ENCODE measurements at places on chromosomes 2 and 18. TPM values are rescaled to one million over a fixed set of nuclear protein-coding genes. Genes with fewer than 3 reads are reported as not detected.

SLC5A7 gene
- not detected for total RNA-seq

KCNS3 gene
- total RNA-seq: 28.8 TPM

GCG gene
- not detected for total RNA-seq

IL37 gene
- 1.7 TPM for total RNA-seq

DNA sequence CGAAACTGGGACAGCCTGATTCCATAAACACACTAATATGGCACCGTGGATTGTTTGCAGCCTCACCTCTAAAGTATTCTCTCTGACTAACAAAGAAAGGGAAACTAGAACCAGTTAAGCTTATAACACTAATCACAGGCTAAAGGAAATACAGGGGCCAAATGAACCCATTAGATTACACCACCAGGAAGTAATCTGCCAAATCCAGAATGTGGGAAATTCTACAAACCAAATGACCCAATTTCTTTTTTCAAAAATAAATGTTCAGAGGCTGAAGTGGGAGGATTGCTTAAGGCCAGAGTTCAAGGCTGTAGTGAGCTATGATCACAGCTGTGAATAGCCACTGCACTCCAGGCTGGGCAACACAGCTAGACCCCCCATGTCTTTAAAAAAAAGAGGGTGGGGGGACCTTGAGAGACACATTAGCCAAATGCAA is 1.5 kb upstream of the MPPE1 start:
- no peak for DNase-seq
- peaks cover 15% of the 10 kb centered on the region for H3K4me1 ChIP-seq
- peaks cover 7% of the 10 kb centered on the region for H3K36me3 ChIP-seq
- no peaks in the 10 kb centered on the region for H3K27me3 ChIP-seq

- H3K36me3 ChIP-seq: no peaks in the 10 kb centered on the region
- H3K4me3 ChIP-seq: no peak overlapping the region
- H3K4me1 ChIP-seq: no peaks in the 10 kb centered on the region
- no peaks in the 10 kb centered on the region for H3K27me3 ChIP-seq
- H3K27ac ChIP-seq: no peak overlapping the region
- no peak for DNase-seq
These were observed 37.3 kb downstream of the USP34 start for GRCh38 chr2:61433606-61434005.

DNA sequence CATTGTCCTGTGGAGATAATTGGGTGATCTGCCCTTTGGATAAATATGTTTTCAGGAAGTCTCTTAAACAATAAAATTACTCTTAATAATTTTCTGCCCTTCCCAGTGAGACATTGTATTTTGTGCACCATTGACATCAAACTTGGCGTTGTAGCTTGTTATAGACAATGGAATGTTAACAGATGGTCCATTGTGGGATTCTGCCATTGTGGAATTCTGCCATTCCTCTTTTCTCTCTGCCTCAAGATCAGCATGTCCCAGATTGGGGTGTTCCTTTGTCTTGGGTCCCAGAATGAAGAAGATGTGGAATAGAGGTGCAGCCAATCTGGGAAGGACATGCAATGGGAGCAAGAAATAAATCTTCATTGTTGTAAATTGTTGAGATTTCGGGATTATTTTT is 15.1 kb upstream of the LDAH start:
- H3K27me3 ChIP-seq: peaks cover 58% of the 10 kb centered on the region
- no peak overlapping the region for H3K27ac ChIP-seq
- H3K4me1 ChIP-seq: no peaks in the 10 kb centered on the region
- H3K36me3 ChIP-seq: no peaks in the 10 kb centered on the region
- no peak for DNase-seq
- no peak overlapping the region for H3K4me3 ChIP-seq

DNA sequence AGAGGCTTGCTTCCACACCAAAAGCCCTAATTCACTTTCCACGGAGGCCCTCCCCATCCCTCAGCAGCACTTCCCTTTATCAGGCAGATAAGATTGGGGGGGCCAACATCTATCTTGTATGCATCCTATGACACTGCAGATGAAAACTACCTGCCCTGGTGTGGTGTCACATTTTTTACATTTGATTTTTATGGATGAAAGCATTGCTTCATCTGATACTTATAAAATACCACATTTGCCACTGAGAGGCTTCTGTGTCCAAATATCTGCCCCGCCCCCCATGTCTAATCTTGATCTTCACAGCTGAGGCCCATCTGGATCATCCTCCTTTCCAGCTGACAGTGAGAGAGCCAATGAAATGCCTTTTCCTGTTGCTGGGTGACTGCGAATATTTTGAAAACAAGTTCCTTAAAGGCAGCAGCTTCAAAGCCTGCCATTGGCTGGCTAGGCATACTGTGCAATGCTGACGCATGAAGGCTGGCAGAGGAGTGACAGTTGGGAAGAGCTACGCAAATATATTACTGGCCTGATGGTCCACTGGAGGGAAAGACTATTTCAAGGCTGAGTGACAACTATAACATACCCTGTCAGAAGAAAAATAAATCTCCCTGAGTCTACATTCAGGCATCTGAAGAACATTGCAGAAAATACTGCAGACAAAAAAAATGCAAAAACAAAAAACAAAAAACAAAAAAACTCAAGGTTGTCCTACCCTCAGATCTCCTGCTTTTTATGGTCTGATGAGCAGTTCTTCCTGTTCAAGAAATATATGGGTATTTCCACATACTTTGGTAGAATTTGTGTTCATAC is 318.7 kb downstream of the PDE11A start:
- no peaks in the 10 kb centered on the region for H3K36me3 ChIP-seq
- H3K27ac ChIP-seq: no peak overlapping the region
- H3K4me1 ChIP-seq: no peaks in the 10 kb centered on the region
- no peaks in the 10 kb centered on the region for H3K27me3 ChIP-seq
- no peak overlapping the region for H3K4me3 ChIP-seq

- no peaks in the 10 kb centered on the region for H3K36me3 ChIP-seq
- no peak overlapping the region for H3K4me3 ChIP-seq
- no peak for DNase-seq
- H3K4me1 ChIP-seq: no peaks in the 10 kb centered on the region
- H3K27me3 ChIP-seq: no peaks in the 10 kb centered on the region
These were observed 143.6 kb upstream of the DAPL1 start for GRCh38 chr2:158651358-158652057.

DNA sequence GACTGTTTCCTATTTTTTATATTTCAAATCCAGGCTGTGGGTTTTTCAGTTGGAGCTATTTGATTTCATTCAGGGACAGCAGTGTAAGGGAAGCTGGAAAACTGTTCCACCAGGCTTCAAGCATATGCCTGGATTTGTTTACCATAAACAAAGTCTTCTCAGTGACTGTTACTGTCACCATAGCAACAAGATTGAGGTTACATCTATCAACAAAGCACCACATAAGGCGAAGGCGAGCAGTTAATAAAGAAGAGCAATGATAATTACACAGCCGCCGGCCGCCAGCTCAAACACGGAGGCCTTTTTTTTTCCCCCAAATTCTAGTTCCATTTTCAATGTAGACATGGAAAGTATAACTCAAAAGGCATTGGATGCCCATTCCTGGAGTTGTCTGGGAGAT is 553.7 kb upstream of the SYT4 start:
- H3K36me3 ChIP-seq: no peaks in the 10 kb centered on the region
- H3K27ac ChIP-seq: no peak overlapping the region
- no peak overlapping the region for H3K4me3 ChIP-seq
- no peaks in the 10 kb centered on the region for H3K27me3 ChIP-seq
- H3K4me1 ChIP-seq: no peaks in the 10 kb centered on the region

DNA sequence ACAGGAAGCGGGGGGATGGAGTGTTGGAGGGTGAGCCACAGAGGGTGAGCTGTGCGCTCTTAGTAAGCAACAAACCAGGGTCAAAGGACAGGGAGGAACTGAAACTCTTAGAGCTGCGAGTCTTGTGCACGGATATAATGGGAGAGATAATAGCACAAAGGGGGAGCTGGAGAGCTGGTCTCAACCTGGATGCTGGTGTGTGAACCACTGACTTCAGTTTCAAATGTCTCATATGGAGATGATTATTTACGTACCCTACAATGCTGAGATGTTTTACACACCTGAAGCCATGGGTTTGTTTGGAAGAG is 35.9 kb downstream of the PTGR3 start:
- DNase-seq: no peak
- H3K36me3 ChIP-seq: no peaks in the 10 kb centered on the region
- H3K27ac ChIP-seq: no peak overlapping the region
- H3K27me3 ChIP-seq: peaks cover 12% of the 10 kb centered on the region
- no peak overlapping the region for H3K4me3 ChIP-seq

- no peak for DNase-seq
- no peaks in the 10 kb centered on the region for H3K27me3 ChIP-seq
- no peaks in the 10 kb centered on the region for H3K36me3 ChIP-seq
- H3K27ac ChIP-seq: peak overlapping the region; percentile 70
- H3K4me3 ChIP-seq: no peak overlapping the region
These were observed 152.6 kb upstream of the TTC39C start for GRCh38 chr18:23861805-23862470.
